ENCODE measurements at places on chromosomes 11 and 22.
A peak's percentile ranks its signal among the peaks of the same experiment; 100 is the strongest.

- peak; percentile 99 for DNase-seq
Observed at GRCh38 chr22:37752189-37753087, 55.3 kb upstream of the GCAT start.

- DNase-seq = no peak
Observed at GRCh38 chr22:23520863-23521440, 59.1 kb downstream of the IGLL1 start.

DNA sequence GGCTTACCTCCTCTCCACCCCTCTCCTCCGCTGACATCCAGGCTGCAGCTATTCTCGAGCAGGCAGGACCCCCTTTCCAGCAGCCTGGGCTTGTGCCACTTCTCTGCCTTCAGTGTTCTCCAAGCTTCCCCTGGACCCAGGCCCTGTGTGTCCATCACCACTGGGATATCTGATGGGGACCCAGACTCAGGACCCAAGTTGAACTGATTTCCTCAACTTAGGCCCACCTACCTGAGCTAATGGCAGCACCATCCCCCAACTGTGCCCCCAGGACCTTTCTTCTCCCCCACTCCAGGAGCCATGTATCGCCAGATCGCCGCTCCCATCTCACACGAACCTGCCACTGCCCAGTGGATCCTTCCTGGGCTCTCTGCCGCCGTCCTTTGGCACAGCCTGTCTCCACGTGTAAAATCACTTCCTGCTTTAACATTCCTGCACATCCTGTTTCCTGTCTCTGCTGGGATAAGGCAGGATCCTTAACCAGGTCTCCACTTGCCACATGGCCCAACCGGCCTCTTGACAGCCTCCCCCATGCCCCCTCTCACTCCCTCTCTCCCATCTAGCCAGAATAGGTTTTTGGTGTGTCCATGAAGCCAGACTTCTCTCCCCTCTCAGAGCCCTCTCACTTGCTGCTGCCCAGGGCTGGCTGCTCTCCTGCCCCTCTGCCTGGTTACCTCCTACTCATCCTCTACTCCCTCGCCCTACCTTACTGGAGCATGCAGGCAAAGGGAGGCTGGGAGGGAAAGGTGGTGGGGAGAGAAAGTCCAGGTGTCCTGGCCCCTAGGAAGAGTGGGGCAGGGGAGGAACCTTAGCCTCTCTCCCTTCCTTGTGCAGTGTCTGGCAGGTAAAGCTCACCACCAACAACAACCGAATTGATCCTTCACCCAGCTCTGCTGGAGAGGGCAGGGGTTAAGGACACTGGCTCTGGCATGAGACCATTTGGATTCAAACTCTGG lies 9.4 kb downstream of the SPATA19 start:
- DNase-seq = no peak

DNA sequence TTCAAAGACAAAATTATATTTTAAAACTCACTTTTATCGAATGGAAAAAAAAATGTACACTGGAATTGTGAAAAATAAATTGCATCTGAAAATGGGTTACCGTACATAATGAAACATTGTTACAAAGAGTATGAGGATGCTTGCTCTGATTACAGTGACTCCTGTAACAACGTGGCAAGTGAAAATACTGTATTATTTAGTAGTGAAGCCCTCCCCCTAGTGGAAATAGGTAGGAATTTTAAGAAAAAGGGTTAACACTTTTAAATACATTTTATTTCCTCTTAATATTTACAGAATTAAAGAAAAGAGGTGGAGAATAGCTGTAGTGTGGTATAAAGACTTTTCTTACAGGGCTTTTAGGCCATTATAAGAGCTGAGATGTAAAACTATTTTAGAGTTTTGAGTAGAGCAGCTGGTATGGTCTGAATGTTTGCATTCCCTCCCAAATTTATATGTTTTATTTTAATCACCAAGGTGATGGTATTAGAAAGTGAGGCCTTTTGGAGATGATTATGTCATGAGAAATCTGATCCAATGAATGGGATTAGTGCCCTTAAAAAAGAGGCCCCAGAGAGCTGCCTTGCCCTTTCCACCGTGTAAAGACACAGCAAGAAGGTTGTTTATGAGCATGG lies 25.2 kb downstream of the FAM76B start:
- peak; percentile 61 for DNase-seq

GRCh38 chr22:32050678-32051515 lies 7.8 kb downstream of the SLC5A1 start:
- peak; percentile 58 for DNase-seq

DNA sequence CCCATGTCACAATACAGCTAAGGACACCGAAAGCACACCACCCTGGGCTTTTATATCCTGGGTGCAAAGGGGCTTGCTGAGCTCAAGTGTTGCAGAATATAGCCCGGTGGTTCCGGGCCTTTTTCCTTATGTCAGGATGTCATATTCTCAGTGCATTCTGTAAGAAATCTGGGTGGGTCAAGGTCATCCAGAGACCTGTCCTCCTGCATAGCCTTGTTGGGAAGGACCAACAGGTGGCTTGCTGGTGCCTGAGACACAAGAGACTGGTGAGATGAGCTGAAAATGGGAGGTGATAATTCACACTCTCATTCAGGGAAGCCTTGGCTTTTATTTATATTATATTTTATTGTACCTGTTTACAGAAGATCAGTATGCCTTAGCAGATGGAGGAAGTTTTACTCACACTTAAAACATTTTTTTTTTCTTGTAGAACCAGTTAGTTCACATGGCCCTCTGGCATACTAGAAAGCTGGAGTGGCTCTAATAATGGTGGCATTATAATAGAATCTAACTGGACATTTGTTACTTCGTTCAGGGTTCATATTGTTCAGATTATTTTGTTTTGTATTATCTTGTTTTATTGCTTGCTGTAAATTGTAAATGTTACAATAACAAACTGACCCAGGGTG lies 14.6 kb upstream of the TMEM123 start:
- DNase-seq = no peak

- peak; percentile 40 for DNase-seq
Observed at GRCh38 chr11:57323167-57323854, 1.4 kb downstream of the TNKS1BP1 start.

GRCh38 chr11:25562417-25562816 lies 769.5 kb upstream of the ANO3 start:
- no peak for DNase-seq

DNA sequence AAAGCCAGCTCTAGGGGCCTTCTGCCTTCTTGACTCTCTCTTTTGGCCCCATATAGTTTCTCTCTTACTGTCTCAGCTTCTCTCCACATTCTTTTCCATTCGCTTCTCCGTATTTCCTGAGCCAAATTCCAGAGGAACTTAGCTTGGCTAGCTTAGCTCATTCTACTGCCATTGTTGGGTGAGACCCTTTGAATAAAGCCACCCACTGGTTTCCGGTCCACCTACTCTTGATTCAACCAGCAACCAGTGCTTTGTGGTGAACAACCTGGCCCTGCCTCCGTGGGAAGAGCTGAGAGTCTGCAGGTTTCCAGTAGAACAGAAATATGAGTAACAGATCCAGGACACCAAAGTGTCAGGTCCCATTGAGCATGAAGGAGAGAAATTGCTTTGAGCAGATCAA lies 81.3 kb upstream of the ARHGAP20 start:
- DNase-seq = no peak

- no peak for DNase-seq
Observed at GRCh38 chr11:70432065-70432464, 33.7 kb downstream of the CTTN start.

- DNase-seq = no peak
Observed at GRCh38 chr11:33116535-33116934, 44.7 kb downstream of the CSTF3 start.

GRCh38 chr11:65298131-65298535 lies 16.5 kb upstream of the CDC42EP2 start:
- no peak for DNase-seq

DNA sequence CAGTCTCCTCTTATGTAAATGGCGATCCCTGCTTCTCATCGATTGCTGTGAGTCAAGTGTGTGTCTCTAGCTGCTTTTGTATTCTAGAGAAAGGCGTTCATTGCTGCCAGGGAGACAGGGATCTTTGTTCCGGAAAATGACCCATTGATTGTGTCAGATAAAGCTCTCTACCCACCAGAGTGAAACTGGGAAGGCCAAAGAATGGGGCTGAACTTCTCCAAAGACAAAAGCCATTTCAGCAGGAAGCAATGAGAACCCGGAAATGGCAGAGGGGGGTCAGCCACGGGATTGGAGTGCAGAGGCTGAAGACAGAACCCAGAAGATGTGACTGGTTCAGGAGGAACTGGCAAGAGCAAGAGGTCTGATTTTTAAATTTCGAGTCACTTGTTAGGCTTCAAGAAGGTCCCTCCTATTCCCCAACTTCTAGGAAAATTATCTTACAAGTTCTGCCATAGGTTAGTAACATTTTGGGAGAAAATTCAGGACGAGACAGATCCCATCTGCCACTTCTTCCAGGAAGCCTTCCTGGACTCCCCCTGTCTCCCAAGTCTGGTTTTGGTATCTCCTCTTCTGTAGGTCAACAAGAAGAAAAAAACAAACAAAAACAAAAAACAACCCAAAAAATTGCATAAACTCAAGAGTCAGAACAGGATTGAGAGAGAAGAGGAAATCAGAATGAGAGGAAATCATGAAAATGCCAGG lies 110.6 kb downstream of the NECTIN1 start:
- no peak for DNase-seq

DNA sequence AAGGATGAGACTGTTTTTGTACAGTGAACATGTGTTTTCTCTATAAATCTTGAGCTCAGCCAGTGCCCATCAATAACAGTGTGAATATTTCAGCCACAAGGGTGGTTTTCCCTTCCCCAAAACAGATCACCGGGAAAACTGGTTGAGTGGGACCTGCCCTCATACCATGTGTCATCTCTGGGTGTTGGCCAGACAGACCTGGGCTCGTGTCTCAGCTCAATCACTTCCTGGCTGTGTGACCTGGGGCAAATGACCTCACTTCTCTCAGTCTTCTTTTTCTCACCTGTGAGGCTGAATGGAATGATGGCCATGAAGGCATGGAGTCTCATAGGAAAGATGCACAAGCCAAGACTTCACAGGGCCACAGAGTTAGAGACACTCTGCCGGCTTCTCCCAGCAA lies 74.7 kb downstream of the COMMD9 start:
- DNase-seq = no peak

DNA sequence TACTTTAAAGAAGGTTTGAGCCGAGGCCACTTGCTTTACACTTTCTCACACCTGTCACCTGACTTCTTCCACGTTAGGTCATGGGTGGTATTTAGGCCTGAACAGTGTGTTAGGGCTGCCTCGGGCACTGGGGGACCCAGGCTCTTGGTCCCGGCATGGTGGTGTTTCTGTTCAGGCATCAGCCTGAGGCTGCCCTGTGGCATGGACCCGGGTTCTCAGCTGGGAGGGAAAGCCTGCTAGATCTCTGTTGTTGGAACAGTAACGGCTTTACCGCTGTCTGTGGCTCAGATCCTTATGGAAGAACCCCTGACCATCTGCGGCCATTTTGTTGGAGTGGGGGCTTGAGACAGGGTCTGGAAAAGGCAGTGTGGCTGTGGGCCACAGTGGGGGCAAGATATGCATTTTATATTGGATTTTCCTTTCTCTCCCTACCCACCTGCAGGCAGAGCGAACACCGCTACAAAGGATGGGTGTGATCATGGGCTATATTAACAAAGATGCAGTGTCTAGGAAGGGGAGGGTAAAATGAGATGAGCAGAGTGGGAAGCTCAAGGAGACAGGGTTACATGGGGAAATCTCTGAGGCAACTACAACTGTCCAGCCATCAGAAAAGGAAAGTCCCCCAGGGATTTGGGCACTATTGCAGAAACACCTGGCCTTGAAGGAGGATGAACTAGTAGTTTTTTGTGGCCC lies 1.6 kb upstream of the KCNJ11 start:
- no peak for DNase-seq

GRCh38 chr11:105867742-105868141 lies 154.3 kb downstream of the MSANTD4 start:
- no peak for DNase-seq

- DNase-seq = no peak
Observed at GRCh38 chr22:37355174-37355573, 72.1 kb downstream of the ELFN2 start.

- DNase-seq = no peak
Observed at GRCh38 chr11:77063861-77064260, 2.9 kb upstream of the CAPN5 start.

GRCh38 chr11:32115446-32115845 lies 24.6 kb downstream of the RCN1 start:
- no peak for DNase-seq

DNA sequence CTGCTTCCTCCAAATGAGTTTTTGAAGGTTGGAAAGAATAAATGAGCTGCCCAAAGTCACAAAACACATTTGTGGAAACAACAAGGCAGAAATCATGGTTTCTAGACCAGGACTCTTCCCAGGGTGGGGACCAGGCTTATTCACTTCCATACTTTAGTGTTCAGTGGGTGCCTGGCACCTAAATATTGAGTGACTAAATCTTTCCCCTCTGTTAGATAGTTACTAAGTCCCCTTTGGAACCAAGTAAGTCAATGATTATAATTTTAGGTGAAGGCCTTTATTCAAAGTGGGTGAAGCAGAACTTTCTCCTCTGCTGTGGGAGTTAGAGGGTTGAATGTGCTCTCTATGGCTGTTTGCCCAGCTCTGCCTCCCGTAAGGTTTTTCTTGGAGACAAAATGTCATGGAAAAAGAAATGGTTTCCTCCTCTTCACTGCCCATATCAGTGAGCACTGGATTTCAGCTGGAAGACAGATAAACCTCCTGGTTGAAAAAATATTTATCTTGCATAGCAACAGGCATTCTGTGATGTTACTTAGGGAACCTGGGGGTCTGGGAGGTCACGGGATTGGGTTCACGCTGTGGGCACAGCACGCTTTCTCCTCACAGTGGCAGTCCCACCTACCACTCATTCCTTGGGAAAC lies 117.8 kb downstream of the CCDC81 start:
- no peak for DNase-seq

DNA sequence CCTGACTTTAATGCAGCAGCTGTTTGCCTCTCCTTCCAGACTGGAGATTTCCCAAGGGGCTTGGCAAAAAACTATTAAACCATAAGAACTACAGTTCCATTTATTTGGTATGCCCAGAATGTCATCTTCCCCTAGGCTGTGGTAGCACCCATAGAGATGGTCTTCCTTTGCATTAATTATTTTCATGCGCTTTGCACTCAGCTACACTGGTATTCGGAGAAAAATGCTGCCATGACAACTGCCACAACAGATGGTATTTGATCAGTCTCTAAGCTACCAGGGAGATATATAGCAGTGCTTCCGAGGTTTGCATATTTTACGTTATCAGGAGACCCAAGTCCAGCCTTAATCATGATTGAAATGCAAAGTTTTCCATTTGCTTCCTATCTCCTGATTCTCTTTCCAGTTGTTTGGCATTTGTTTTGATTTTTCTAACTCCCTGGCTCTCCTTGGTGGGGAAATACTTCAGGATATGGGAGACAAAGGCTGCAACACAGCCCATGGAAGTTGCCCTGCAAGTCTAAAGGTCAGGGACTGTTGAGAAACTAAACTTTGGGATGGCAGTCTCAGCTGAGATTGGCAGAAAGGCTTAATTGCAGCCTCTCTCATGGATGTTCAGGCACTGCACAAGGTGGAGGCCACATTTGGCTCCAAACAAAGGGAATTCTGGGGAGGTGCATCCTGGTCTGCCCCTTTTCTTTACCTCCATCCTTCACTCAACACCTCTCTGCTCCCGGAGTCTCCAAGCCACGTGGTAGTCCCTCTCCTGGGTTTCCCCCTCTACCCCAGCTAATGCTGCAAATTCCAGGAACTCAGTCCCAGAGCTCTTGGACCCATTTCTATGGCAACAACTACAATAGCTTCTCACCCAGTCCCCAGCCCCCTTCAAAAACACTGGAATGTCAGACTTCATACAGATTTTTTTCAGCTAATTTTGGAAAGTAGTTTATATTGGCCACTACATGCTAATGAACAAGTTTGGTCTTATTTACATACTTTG lies 151.8 kb downstream of the NAV2 start:
- peak; percentile 86 for DNase-seq

- no peak for DNase-seq
Observed at GRCh38 chr11:41868606-41869005, 409.2 kb upstream of the LRRC4C start.

All from fibroblast of skin of back (primary cell).